ENCODE measurements at places on chromosomes 7 and 10. TPM values are rescaled to one million over a fixed set of nuclear protein-coding genes. Genes with fewer than 3 reads are reported as not detected.

GRCh38 chr7:151273651-151274390 lies 25.3 kb upstream of the SMARCD3 start:
- DNase-seq = no peak

GRCh38 chr7:3370068-3370830 lies 69.2 kb downstream of the SDK1 start:
- no peak for DNase-seq

The NOS3 gene
- polyA plus RNA-seq = 6.4 TPM

The ZNF117 gene
- polyA plus RNA-seq = 90.1 TPM

GRCh38 chr7:123057911-123058310 lies 62.4 kb upstream of the TAS2R16 start:
- DNase-seq = no peak

DNA sequence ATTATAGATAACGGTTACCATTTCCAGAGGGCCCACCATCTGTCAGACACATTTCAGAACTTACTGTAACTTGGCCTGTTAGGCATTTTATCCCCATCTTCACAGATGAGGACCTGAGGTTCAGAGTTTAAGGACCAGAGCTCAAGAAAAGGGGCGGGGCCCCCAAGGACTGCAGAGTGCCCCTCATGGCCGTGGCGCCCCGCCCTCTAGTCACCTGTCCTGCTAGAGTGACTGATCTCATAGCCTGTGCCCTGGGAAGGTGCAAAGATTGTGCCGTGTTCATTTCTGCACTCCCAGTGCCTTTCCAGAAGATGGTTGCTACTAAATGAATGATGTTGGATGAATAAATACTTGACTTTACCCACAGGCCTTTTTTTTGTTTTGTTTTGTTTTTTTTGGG lies 107.0 kb downstream of the XRCC2 start:
- DNase-seq = no peak

- no peak for DNase-seq
Observed at GRCh38 chr7:73509463-73509862, 12.6 kb downstream of the BAZ1B start.

The SLC13A1 gene
- not detected for polyA plus RNA-seq

- DNase-seq = no peak
Observed at GRCh38 chr10:28434063-28434462, 98.9 kb upstream of the WAC start.

GRCh38 chr10:78321000-78321399 lies 287.3 kb downstream of the RPS24 start:
- no peak for DNase-seq

Measured in right lung (tissue), 10 donors.